ENCODE measurements at places on chromosomes 5 and 9.

- peak; percentile 68 for DNase-seq
Observed at GRCh38 chr5:61330341-61330844, 1.7 kb upstream of the ZSWIM6 start.

DNA sequence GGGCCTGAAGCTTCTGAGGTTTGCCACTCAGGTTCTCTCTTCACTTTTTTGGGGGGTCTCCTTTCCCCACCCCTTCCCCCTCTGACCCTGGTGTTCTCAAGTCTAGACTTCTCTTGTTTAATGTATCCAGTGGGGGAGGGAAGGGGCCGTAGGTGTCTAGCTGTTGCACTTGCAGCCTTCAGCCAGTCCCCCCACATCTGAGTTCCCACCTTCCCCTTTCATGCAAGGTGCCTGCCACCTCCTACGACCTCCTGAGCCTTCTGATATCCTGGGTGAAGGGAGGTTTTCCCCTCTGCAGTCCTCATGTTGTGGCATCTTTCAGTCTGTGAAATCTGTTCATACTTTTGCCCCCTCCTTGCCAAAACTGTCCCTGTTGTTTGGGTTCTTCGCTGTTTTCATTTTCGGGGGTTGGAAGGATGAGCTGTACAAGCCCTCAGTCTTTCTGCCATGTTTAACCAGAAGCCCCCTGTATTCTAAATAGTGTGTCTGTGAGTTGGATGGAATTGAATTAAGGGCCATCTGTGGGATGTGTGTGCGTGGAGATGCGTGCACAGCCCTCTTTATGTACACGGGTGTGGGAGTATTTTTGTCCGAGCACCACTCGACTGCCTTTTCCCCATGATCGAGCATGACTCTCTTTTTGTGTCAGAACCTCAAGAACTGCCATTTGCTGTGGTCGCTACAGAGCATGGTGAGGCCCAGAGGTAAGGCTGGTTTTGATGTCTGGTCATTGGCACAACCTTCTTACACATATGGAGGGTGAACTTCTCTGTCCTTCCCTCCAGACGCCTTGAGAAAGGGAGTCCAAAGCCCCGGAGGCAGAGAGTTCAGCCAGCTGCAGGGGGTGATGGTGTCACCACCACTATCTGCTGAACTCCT, 23.6 kb downstream of the PRRC2B start:
- DNase-seq = no peak

- DNase-seq = no peak
Observed at GRCh38 chr9:68627594-68627993, 77.4 kb upstream of the PIP5K1B start.

DNA sequence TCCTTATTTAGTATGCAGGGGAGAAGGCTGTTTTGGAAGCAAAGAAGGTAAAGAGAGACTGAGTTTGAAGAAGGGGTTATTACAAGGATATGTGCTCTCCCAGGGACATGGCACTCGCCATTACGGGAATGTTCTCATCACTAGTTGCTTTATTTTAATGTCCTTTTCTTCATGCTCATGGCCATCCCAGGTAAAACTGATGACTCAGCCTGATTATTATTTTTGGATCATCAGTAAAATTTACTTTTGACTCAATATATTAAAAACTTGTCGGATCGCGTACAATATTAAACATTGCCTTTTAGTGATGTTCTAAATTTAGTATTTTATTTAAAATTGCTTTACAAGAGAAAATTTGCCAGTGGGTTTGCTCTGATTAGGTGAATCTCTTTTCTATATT, 414.7 kb downstream of the TLE4 start:
- no peak for DNase-seq

DNA sequence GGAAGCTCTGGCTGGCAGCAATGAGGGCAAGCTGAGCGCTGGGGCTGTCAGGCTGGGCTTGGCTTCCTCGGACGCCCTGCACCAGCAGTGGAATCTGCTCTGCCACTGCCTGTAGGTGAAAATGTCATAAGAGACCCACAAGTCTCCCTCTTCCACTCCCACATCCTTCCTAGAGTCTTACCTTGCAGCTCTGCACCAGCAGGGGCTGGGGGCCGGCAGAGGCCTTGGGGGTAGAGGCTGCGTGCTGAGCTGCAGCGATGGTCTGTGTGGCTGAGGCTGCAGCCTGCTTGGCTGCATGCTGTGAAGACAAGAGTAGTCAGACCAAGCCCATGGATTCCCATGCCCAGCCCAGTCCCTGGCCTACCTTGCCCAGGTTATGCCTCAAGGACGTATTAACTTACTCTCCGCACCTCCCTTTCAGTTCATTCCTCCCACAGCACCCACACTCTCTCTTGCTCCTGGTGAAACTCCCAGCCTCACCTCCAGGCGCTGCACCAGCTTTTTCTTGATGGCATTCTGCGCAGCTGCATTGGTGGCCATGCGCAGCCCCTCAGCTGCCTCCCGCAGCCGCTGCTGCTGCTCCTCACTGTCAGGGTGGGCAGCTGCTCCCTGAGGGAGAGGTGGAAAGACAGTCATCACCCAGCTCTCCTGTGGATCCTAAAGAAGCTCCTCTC, 17.3 kb downstream of the TLN1 start:
- DNase-seq = no peak

DNA sequence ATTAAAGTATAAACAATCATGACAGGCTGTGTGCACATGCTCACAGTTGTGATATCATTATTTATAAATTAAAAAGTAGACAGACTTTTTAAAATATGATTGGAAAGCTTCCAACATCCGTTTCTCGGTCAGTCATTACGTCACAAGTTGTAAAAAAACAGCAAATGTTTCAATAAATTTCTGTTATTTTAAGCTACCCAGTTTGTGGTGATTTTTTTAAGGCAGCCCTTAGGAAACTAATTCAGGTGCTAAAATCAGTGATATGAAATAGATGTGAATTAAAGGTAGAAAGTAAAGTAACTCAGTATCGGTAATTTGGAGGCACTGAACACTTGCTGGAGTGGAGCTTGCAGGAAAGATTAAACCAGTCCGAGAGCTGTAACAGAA, 1.2 kb downstream of the CCNH start:
- no peak for DNase-seq

DNA sequence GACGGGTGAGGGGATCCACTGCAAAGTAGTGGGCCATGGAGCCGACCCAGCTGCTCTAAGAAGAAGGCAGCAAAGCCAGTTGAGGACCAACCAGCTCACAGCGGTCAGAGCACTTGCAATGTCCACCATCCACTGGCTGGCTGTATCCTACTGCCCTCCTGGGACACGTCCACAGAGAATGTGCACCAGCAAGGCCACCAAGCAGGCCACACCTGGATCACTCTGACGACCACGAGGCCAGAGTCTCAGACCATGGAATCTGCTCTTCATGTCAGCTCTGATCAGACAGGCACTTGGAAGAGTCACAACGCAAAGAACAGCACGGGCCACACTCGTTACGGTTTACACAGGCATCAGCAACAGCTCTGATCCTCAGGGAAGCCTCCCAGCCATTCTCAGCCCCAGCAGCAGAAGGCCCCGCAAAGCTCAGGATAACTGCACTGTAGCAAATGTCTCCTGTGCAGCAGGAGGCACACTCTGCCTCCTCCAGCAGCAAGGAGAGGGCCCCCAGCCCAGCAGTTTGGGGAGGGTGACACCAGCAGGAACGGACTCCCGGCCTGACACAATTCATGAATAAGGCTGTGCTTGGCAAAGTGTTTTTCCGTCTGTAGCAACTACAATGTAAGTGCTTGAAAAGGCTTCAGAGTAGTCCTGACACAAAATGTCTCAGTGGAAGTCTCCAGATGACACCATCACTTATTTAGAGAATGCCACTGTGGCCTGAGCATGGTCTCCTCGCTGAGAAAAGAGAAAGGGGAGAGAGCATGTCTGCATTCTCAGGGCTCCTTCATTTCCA, 15.7 kb downstream of the SEMA4D start:
- no peak for DNase-seq
